CD4-positive, CD25-positive, alpha-beta regulatory T cell (primary cell): ENCODE measurements at places on chromosomes 7 and 10.
A peak's percentile ranks its signal among the peaks of the same experiment; 100 is the strongest.

GRCh38 chr10:52257692-52258075 is 56.4 kb upstream of the DKK1 start:
- no peak for DNase-seq

- no peak for DNase-seq
Observed at GRCh38 chr7:117011419-117012260, 58.3 kb downstream of the ST7 start.

GRCh38 chr7:132575982-132576720 is at the start of gene PLXNA4:
Gene PLXNA4, minus strand, starts transcription at chr7:132576470. Its CDS starts 67,777 bp downstream, at chr7:132508693.
- no peak for DNase-seq

DNA sequence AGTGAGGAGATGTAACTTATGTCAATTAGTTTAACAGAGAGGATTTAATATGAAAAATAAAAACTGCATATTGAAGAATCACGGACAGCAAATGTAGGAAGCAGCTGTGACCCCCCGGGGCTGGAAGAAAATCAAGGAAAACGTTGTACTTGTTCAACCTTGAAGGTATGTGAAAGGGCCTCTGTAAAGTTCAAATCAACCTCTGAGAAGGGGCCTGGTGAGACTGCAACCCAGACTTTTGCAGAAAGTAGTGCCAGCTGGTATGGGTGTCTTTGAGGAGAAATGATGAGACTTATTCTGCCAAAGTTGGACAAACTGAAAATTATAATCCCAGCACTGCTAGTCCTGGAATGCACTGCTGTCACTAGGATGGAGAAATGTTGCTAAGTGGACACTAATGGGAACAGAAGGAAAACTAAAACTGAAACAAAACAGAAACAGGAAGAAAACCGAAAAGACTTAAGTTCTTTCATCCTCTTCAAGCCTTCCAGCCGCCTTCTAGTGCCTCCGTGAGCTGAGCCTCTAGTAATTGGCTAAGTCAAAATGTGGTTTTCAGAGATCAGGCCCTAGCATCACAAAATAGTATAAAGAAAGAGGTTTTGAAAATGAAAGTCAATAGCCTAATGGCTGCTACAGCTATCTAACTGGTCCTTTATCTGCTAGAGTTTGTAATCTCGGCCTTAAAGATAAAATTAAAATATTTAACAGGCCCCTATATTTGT is 253.7 kb upstream of the SORCS1 start:
- DNase-seq, result no peak

GRCh38 chr10:11863353-11864109 is 40.4 kb downstream of the PROSER2 start:
- peak; percentile 92 for DNase-seq

GRCh38 chr7:101754424-101755159 is 62.8 kb upstream of the CUX1 start:
- DNase-seq, result peak; percentile 59

DNA sequence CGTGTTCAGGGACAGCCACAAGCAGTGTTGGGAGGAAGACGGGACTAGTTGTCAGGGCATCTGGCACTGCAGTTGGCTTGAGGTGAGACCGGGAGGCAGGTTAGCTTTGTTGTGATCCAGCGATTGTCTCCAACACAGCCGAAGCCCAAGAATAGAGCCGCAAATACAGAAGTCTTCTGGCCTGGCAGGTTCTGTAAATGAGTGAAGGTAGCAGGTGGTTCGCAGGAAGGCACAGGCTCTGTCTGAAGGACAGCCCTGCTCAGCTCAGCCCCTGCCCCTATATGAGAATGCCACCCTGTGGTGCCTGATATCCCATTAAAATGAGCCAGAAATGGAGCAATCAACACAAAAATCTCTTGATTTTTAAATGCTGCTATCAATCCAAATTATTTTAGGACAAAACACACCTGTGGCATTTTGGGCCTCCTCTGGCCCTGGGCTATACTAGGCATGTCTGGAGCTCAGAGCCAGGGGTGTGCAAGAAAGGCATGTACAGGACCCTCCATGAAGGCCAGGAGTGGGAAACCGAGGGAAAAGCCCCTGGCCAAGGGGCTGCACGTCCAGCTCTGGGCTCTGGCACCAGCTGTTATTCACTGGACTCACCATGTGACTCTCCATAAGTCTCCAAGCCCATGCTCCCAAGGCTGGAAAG is 11.2 kb upstream of the C10orf71 start:
- no peak for DNase-seq
